ENCODE measurements at places on chromosomes 7 and 10.

DNA sequence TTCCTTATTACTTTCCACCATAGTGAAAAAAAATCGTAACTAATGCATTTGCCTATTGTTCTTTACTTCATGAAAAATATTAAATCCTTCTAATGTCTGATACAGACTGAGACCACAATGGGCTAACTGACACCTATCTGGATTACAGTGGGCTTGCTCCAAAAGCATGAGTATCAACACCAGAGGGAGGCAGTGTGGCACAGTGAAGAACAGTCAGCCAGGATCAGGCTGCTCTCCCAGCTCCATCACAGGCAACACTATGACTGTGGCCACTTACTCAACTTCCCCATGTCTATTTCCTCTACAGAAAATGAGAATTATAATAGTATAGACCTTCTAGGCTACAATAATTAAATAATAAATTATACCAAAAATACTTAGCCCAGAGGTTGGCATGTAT, 97.2 kb downstream of the SLC25A13 start:
- DNase-seq = no peak

DNA sequence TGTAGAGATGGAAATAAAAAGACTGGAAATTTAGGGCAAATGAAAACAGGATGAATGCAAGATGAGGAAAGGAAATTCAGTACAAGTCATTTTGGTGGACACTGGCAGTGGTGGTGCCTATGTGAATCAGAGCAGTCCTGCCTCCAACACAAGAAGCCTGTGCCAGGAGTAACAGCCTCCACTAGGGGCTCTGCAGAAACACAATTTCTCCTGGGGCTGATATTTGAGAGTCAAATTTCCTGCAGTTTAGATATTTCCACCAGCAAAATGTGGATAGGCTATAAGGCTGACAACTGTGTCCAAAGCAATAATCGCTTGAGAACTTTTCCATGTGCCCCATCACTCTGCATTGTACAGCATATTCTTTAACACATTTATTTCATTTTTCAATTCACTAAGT, 4.7 kb upstream of the PLXDC2 start:
- DNase-seq = no peak

- DNase-seq = no peak
Measured at GRCh38 chr10:78015546-78015945, 13.8 kb downstream of the POLR3A start.

GRCh38 chr7:121697731-121698316, 175.1 kb upstream of the PTPRZ1 start:
- DNase-seq = no peak

DNA sequence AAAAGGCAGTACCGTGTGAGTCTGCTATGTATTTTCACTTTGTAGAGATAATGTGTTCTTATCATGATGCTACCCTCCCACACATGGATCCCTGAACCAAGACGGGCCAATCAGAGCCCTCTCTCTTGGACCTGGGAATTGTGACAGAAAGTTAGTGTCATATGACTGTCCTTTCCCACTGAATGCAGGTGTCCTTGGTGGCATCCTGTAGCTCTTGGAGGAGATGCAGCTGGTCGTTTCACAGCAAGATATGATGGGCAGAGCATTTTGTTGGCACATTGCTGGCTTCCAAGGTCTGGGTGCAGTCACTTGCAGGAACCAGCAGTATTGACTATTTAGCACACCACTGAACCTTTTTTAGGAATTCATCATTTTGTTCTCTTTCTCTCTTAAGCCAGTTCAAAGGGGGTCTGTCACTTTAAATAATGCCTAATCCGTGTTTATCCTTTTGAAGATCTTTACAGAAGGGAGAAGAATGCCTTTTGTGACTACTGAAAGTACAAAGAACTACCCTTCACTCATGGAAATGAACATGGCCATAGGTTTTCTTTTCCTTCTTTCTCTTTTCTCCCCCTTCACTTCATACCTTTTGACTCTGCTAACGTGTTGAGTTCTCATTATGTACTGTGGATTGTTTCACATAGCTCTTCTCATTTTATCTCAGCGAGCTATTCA, 125.1 kb downstream of the PLXDC2 start:
- DNase-seq = no peak

DNA sequence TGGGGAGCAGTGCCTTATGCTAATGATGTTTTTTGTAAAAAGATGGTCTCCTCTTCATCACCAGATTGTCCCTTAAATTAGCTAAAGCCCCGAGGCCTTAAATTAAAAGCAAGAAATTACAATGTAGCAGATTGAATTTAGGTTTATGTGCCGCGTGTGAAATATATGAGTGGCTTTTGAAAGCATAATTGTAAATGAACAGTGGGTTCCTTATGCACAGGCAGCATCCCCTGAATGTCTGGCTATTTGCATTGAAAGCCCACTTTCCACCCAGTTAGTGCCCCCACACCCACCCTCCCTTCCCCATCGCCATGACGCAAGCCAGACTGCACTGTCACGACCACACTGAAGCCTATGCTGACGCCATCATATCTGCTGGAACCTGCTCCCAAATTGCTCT, 62.4 kb upstream of the SORCS3 start:
- no peak for DNase-seq

- no peak for DNase-seq
Measured at GRCh38 chr7:9776900-9777299, 1196.8 kb upstream of the PHF14 start.

DNA sequence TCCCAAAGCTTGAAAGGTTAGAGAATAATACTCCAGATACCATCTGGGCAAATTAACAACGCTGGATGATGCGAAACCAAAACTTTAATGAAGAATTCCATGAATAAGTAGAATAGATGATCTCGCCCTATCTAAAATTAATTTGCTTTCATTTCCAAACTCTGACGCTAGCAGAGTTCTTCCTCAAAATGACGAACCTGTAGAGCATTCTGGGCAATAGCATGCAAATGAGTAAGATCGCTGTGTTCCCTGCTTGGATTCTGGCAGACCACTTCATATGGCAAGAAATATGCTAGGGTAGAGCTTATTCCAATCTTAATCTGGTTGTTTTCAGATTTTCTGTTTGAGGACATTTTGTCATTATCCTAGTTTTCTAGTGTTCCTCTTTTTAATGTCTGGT, 36.1 kb upstream of the SMNDC1 start:
- DNase-seq = no peak

DNA sequence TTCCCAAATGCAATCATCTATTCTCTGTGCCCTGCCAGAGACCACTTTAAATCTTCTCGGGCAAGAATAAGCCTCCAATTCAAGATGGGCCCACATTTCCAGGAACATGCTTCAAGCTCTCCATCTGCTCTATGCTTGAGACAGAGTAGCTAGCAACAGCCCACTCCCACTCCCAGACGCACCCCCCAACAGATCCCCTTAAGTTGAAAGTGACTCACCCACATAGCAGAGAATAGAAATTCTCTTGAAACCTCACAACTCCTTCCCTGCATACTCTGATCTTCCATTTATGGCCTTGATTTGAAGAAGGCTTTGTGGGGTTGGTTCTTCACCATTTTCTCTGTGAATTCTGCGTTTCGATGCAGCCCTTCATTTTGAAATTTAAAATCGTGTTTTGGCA, 604.0 kb downstream of the INHBA start:
- DNase-seq = no peak

DNA sequence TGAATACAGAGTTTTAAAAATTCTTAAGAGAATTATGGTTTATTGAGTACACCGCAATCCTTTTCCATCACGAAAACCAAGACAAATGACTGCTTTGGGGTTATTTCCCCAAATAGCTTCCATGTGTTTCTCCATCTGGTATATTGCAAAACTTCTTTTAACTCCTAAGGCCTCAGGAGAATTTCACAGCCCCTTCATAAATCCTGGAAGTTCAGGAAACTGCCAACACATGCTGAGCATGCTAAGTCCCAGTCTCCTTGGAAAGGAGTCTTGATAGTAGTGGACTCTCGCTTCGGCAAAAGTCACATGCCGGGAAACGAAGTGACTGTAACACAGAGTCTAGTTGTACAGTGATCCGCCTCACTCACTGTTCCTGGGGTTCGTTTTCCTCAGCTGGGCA, 88.1 kb upstream of the RSU1 start:
- no peak for DNase-seq

DNA sequence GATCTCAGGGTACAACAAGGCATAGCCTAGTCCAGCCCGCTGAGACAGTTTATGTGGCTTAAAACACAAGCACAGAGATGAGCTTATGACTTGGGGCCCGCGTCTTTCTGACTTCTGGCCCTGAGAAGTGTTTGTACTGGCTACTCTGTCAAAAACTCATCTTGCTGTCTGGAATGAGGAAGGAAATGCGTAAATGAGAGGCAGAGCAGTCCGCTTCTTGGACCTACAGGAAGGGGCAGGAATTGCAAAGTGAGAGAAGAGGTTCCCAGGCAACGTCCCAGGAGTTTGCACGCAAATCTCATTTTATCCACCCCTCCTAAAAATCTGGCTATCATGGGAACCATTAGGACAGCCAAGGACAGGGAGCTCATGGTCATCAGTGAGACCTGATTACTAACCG, 5.5 kb downstream of the ANXA11 start:
- DNase-seq = no peak

- no peak for DNase-seq
Measured at GRCh38 chr10:48451969-48452878, 145.7 kb downstream of the MAPK8 start.

GRCh38 chr10:131315344-131315743, 3.8 kb upstream of the TCERG1L start:
- no peak for DNase-seq

GRCh38 chr7:88452646-88453045, 146.0 kb upstream of the STEAP4 start:
- no peak for DNase-seq

- no peak for DNase-seq
Measured at GRCh38 chr10:107986571-107986970, 822.1 kb upstream of the SORCS1 start.

GRCh38 chr7:159083001-159083697, 61.5 kb downstream of the VIPR2 start:
- no peak for DNase-seq

DNA sequence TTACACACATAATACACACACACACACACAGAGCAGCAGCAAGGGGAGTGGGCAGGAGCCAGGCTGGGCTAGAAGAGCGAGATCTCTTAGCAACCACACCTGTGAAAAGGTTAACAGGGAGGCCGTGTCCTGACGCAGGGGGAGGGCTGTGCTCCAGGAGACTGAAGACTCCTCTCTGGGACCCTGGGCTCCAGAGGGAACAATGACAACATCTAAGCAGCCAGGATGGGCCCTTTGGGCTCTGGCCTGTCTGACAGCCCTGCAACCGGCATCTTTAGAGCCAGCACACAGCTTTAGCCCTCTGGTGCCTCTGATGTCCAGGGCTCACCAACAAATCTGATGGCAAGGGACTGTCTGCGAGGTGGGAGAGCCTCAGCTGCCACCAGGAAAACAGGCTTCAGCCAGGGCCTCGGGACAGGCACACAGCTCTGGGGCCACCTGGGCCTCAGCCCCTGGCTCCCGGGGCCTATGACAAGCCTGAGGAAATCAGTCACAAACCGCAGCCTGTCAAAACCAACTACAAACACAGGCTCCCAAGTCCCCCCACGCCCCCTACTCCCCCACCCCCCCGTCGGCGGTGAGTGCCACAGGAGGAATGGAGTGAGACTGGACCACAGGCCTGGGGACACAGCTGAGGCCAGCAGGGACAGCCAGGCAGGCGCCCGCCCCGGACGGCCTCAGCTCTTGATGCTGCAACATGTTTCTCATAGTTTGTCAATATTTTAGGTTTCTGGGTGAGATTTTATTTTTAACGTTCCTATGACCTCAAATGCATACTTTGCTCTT, 102.8 kb downstream of the TNS3 start:
- no peak for DNase-seq

DNA sequence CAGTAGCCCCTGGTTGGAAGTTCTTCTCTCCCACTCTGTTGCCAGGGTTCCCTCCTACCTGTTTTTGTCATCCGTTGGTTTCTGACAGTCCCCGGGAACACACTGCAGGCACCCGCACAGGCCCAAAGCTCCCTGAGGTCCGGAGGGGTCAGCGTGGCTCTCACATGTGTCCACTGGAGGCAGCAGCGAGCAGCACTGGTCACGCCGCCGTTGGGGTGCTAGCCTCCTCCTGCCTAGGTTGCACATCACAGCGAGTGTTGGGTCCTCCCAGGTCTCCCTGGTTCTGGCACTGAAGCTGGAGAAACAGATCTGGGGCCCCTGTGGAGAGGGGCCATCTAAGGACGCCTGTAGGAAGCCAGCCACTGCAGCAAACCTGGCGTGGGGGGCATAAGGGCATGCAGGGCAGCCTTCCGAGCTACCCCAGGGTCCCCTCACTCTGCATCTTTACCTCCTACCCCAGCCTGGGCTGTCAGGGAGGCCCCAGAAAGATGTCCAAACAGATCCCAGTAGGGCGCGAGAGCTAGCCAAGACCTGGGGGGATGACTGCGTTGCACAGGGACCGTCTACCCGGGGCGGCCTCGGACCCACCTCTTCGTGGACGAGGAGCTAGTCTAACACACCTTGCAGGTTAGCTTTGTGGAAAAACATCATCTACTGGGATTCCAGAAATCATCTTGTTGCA, 28.9 kb downstream of the LRRC27 start:
- no peak for DNase-seq

DNA sequence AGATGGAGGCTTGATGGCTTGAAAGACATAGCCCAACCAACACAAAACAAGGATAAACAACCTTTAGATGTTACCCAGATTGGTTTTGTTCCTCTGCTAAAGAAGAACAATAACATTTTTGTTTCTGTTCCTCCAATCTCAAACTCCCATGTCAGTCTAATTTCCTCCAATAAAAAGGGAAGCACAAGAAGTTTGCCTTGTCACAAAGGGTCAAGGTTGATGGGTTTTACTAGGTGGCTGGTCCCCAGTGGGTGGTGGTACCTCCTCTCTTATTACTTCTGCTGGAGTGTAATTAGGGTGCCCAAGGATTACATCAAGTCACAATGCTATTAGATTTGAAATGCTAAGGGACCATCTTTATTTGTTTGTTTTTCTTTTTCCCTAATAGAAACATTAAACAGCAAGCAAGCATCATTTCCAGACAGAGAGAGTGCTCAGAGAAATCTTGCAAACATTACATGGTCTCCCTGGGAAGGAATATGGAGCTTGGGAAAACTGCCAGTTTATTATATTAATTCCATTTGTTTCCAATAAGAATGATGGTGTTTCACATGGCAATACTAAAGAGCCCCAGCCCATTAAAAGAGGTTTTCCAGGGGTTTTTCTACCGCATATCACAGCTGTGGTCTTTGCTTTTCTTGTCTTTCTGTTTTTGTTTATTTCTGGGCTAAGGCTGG, 78.3 kb upstream of the AOAH start:
- DNase-seq = no peak

DNA sequence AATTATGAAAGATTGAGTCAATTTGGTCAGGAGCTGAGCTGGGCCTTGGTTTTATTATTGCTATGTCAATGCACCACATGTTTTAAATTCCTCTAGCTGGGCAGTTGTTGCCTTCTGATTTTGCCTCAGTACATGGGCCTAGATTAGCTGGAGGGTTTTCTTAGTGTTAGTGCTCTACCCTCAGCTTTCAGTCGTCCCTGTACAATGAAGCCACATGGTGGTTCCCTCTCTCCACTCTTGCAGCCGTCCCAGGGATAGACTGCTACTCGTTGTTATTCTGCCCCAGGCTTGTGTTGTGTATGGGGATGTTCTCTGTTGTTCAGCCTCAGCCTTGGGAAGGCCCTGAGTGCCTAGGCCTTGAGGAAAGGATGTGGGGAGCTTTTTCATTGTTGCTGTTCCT, 37.0 kb downstream of the NHLRC2 start:
- DNase-seq = no peak
